ENCODE measurements at places on chromosomes 2 and 18.

- peak; percentile 32 for DNase-seq
These were observed 36.4 kb downstream of the EMILIN2 start for GRCh38 chr18:2883076-2883735.

GRCh38 chr2:238700117-238700457, 147.8 kb upstream of the TWIST2 start:
- DNase-seq = no peak

DNA sequence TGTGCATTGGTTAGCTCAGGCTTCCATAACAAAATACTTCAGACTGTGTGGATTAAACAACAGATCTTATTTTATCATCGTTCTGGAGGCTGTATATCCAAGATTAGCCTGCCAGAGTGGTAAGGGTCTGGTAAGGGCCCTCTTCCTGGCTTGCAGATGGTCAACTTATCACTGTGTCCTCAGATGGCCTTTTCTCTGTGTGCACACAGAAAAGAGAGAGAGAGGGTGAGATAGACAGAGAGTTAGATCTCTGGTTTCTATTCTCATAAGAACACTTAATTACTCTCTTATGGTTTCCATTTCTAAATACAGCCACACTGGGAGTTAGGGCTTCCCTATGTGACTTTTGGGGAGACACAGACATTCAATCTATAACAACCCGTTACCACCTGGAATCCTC, 1003.5 kb downstream of the TSN start:
- DNase-seq = no peak

- no peak for DNase-seq
These were observed 24.8 kb upstream of the HDAC4 start for GRCh38 chr2:239425631-239426030.

DNA sequence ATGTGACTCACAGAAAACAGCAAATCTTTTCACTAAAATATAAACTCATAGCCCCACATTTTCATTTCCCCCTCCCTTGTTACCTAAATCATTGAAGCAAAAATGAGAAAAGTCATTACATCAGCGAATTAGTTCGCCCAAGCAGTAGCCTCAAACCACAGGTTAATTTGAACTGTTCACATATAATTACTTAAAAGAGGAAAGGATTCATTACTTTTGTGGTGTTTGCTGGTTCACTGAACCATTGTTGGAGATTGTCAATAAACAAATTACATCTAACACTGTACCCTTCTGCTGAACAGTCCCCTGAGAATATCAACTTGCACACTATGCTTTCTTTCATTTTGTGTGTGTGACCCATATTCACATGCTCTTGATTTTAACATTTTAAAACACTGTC, 238.7 kb downstream of the ERBB4 start:
- DNase-seq = no peak

- no peak for DNase-seq
These were observed 52.0 kb upstream of the HAAO start for GRCh38 chr2:42844366-42844765.

DNA sequence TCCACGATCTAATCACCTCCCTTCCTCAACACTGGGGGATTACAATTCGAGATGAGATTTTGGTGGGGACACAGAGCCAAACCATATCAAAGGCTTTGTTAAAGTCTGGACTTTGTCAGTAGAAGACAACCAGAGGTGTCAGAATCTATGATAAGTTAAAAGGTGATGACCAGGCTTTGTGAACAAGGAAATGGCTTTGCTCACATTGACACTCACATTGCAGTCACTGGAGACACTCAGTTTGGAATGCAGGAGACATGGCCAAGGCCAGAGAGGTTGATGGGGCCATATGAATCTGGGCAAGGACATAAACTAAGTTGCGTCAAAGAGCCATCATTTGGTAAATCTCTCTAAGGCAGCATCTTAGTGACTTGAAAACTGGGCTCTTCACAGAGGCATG, 678.2 kb upstream of the FSHR start:
- DNase-seq = no peak

GRCh38 chr2:211900000-211900399, 638.6 kb downstream of the ERBB4 start:
- no peak for DNase-seq

- no peak for DNase-seq
These were observed 398.9 kb downstream of the TRIB2 start for GRCh38 chr2:13115643-13116042.

DNA sequence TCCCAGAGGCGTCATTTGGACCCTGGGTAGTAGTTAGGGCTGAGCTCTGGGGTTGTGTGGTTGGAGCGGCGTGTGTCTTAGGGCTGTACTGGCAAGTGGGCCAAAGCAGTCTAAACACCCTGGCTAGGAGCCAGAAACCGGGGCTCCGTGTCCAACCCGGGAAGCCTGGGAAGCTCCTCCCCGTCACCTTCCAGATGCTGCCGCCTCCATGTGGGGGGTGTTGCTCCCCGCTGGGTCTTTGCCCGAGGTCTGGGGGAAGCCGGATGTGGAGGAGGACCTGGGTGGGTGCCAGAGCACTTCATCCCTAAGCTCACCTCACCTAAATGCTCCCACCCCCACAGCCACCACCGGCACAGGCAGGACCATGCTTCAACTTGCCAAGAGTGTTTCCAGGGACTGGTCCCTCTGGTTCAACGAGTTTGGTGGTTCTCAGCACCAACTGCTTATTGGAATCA, 25.4 kb downstream of the TET3 start:
- no peak for DNase-seq

GRCh38 chr2:104502901-104503300, 351.0 kb upstream of the POU3F3 start:
- no peak for DNase-seq

DNA sequence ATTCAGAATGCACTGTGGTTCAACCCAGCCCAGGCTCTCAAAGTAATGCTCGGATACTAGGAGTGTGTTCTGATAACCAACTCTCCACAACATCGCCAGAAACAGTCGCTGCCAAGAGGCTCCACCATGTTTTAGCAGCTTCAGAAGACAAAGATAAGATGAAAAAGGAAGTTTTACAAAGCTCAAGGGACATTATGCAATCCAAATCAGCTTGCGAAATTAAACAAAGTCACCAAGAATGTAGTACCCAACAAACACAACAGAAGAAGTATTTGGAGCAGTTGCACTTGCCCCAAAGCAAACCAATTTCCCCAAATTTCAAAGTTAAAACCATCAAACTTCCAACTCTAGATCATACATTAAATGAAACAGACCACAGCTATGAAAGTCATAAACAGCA, 360.9 kb downstream of the XIRP2 start:
- DNase-seq = no peak

DNA sequence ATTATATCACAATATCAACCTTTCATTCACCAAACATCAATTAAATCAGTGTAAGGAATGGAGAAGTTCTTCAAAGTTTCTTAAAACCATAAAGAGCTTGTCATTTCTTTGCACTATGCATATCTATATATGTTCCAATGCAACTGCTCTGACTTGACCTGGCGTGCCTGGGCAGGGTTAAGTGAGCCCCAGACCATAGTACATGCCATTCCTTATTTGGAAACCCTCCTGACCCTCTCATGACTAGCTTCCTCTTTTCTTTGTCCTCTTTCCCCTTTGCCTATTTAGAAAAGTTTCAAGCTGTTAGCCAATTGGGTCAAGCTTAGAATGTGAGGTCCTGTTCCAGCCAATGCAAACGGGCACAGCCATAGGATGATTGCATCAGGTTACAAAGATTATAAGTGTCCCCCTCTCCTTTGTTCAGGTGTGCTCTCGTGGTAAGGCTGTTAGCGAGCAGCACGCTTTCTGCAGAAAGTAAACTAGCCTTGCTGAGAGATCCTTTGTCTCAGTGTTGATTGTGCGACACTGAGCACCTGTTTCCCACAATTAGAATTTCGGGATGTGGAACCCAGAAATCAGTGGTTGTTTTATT, 78.2 kb upstream of the UXS1 start:
- no peak for DNase-seq

- DNase-seq = no peak
These were observed 61.3 kb downstream of the MCFD2 start for GRCh38 chr2:46854260-46854659.

GRCh38 chr2:37526323-37526722, 145.1 kb downstream of the CDC42EP3 start:
- DNase-seq = no peak

- DNase-seq = peak; percentile 55
These were observed 84.0 kb upstream of the PELI1 start for GRCh38 chr2:64228126-64228678.

DNA sequence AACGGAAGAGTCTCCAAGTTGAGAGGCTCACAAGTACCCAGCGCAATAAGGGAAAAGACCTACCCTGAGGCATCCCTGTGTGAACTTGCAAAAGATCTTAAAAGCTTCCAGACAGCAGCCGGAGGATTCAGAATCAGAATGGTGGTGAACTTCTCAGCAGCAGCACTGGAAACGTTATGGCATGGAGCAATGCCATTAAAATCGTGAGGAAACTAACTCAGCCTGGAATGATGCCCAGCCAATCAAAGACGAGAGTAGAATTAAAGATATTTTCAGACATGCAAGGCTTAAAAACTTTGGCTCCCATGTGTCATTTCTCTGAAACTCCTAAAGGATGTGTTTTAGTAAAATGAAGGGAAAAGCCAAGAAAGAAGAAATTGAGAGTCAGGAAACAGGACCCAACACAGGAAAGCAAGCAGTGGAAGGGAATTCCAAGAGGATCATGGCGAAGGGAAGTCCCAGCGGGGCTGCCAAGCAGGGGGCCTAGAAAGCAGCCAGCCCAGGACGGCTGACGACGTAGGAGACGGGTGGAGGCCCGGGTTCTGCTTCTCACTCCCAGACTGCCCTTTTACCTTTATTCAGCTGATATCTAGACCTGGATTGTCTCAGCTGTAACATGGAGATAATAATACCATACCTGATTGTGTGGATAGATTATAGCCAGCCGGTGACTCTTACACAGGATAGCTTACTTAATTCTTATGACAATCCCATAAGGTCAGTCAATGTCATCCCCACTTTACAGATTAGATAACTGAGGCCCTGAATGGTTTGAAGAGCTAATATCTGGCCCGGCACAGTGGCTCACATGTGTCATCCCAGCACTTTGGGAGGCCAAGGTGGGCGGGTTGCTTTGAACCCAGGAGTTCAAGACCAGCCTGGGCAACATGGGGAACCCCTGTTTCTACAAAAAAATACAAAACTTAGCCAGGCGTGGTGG, 92.8 kb downstream of the ASAP2 start:
- DNase-seq = no peak

DNA sequence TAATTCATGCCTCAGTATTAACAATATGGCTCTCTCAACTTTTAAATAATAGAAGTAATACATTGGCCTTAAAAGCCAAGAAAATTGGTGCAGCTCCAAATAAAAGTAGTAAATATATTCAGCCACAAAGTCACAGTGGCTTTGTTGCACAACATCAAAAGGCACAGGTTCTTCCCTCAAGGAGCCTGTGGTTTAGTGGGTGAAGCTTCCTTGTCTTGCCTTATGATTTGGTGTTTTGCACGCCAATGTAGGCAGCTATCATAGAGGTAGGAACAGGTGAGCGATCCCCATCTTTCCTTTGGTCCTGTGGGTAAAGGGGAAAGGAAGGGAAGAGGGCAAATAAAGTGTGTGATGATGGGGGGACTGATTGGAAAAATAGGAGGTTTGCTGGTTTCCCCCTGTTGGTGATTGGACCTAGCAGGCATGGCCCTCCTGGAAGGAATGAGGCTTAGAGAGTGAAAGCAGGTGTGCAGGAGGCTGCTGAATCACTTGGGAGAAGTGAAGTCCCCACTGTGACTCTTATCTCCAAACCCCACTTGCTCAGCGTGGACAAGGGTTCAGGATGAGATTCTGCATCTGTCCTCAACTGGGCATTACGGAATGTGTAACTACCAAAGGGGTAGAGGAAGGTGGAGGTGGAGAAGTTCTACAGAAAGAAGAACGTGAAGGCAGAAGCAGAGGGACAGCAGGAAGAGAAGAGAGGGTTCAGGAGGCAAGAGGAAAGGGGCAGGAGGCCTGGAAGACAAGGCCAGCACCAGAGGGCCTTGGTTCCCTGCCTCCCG, 20.1 kb upstream of the TNP1 start:
- DNase-seq = no peak

- no peak for DNase-seq
These were observed 60.7 kb upstream of the KIF5C start for GRCh38 chr2:148814143-148814859.

DNA sequence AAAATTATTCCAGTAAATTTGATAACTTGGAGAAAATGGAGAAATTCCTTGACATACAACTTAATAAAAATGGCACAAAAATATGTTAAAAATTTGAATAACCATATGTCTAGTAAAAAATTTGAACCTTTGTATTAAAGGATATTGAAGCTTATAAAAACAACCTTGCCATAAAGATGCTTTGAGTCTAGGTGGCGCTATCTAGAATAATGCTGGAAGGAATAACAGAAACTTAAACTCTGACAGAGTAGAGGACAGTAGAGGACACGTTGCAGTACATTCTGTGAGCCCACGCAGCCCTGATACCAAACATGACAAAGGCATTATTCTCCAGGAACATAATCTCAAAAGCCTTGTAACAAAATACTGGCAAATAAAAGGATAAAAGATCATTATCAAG, 44.7 kb upstream of the ALKAL2 start:
- DNase-seq = no peak

- DNase-seq = no peak
These were observed 57.8 kb upstream of the RGPD5 start for GRCh38 chr2:109736177-109736827.

GRCh38 chr2:190031969-190032618, 30.4 kb downstream of the MSTN start:
- DNase-seq = no peak

DNA sequence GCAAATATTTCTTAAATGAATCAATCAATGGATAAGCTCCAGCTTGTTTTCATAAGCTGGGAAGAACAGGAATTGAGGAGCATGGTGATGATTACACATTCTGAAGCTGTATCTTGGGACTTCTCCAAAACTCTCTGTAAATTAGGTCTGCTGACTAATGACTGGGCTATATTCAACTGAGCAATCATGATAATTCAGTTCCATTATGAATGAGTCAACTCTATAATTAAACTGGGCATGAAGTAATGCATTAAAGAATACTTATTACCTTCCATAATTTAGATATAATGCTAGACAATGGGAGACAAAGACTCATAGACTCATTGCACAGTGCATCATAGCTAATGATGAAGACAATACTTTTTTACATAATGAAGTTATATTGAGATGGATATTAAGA, 207.4 kb downstream of the CBLN2 start:
- no peak for DNase-seq

DNA sequence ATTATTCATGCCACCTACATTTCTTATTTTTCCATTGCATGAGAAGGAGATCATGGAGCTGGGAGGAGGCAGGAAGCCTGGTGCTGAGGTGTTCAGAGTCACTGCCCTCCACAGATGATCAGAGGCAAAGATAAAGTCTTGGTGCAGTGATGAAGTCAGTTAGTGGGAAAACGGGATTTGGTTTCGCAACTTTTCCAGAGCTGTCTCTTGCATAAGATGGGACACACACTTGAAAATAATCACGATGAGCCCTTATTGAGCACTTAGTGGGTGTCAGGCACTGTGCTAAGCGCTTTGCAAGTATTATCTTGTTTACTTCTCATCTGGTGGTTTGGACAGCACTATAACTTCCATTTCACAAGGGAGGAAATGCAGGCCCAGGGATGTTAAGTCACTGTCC, 222.1 kb upstream of the SMAD2 start:
- no peak for DNase-seq
